ENCODE measurements at places on chromosomes 3 and 15. TPM values are rescaled to one million over a fixed set of nuclear protein-coding genes. Genes with fewer than 3 reads are reported as not detected.

The VEPH1 gene
- 0.30 TPM for total RNA-seq

The CD200 gene
- total RNA-seq, result 4.5 TPM

The CCR9 gene
- not detected for total RNA-seq

DNA sequence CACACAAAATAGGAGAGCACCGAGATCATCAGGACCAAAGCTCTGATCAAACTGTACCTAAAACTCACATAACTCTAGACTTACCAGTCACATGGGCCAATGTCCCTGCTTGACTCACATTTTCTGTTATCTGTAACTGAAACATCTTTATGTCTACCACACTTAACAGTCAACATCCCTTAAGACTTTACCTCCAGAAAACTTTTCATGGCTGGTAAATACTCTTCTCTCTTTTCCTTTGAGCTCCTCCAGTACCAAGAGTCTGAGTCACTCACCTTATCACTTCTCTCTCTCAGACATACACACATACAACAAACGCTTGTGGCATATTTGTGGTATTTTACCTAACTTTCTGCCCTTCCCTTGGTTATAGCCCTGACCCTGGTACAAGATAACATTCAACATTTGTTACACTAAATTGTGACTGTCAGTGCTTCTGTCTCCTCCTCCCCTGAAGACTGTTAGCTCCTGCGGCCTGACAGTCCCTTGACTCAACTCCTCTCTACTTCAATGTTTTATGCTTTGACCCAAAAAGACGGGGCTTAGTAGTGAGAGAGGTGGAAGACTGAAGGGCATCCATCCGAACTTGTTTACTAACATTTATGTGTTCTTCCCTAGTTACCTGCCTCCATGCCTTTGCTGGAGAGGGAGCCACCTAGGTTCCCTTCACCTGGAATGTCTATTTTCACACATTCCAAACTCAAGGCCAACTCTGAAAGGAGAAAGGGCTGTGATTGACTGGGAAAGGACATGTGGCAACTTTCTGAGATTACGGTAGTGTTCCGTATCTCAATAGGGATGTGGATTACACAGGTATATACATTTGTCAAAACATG lies 3.7 kb upstream of the EFHB start:
- DNase-seq, result no peak

- DNase-seq, result no peak
Measured at GRCh38 chr3:29152379-29152778, 128.5 kb upstream of the RBMS3 start.

The SLC12A1 gene
- total RNA-seq, result not detected

The ST6GAL1 gene
- 24.7 TPM for total RNA-seq

- DNase-seq, result no peak
Measured at GRCh38 chr3:125602752-125603649, 7.7 kb upstream of the OSBPL11 start.

The UROC1 gene
- not detected for total RNA-seq
